ENCODE measurements at places on chromosomes 1 and 21.

DNA sequence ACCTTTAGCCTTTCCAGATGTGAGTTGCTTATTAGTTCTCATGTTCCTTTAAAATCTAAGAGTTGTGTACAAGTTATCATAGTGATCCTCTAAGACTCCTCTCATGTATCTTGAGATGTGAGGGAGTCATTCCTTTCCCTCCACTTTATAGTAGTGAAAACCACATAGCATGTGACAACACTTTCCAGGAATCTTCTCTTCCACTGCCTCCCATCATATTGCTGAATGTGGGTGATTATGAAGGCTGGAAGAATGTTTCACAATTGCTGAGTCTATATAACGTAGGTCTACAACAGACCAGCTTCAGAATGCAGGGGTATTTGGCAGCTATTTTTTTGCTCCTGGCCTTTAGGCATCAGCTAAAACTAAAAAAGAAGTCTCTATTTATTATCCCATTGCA is 44.7 kb upstream of the LRRC7 start:
- no peak for DNase-seq

GRCh38 chr21:26887251-26887650 is 42.0 kb upstream of the ADAMTS1 start:
- no peak for DNase-seq

GRCh38 chr21:44551340-44551961 is at the start of gene KRTAP10-2:
Gene KRTAP10-2, minus strand, starts transcription at chr21:44551505. Its CDS starts 47 bp downstream, at chr21:44551458.
- no peak for DNase-seq

- DNase-seq, result no peak
These were observed 18.1 kb downstream of the RSBN1 start for GRCh38 chr1:113793878-113794834.

- DNase-seq, result peak; percentile 33
These were observed 22.0 kb downstream of the THAP3 start for GRCh38 chr1:6646499-6647148.

GRCh38 chr21:35840197-35840799 is 220.0 kb downstream of the SETD4 start:
- DNase-seq, result peak; percentile 77

- no peak for DNase-seq
These were observed 10.3 kb downstream of the ZBED6 start for GRCh38 chr1:203805689-203806088.

DNA sequence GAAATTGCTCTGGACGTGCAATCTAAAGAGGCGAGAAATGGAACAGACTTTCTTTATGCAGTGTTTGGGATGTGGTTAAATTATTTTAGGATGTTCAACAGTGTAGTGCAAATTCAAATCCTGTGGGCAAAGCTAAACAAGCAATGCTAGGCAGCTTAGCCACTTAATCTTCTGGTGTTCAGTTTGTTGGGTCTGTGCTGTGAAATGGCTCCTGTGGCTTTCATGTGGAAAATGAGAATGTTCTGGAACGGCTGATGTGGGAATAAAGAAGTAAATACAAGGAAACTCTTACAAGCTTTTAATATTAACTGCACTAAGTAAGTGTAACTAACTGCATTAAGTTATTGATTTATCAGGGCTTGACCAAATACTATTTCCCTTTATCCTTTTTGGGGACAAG is 766.6 kb downstream of the ADGRL2 start:
- DNase-seq, result no peak

DNA sequence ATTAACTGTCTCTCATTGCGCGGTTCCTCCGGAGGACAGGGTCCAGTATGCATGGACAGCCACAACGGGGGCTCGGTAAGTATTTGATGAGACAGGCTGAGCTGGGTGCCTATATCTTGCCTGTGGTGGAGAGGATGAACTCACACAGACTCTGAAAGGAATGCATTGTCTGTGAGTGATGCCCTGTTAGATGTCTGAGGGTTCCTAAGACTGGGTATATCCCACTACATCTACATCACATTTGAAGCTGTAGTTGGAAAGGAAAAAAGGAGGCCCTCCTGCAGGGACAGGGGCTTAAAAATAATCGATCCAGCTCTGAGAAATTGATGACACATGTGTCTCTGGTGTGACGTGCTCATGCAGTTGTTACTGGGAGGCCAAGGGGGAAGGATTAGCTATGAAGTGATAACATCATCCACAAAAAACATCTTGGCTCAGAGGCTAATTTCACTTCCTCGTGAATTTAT is 1.9 kb downstream of the ADARB1 start:
- DNase-seq, result peak; percentile 41

DNA sequence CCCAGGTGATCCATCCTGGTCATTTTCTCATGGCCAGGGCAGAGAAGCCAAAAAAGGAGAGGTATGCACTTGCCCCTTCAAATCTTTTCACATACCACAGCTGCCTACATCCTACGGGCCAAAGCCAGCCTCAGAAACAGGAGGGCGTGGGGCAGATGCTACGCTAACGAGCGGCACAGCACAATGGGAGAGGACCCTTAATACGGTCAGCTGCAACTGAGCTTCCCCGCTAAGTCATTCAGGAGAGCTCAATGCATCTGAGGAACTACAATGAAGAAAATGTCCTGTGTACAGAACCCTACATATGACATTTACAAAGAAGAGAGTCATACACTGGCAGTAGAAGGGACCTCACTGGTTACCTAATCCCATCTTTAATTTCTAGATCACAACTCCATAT is 78.2 kb downstream of the PGBD5 start:
- no peak for DNase-seq

DNA sequence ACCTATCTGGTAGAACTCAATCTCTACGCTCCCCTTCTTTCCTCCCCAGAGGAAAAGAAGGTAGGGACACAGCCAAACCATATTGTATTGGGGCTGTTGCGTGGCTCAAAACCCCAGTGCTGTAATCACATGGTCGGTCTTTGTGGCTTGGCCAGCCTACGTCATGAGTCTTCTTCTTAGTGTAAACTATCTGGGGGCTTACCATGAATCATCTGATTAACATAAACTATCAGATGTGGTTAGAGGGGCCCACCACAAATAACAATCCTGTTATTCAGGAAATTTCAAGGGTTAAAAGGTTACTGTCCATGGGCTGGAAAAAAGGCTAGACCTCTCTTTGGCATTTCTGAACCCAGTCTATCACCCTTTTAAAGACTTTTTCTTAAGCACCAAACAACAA is 49.5 kb upstream of the GPR52 start:
- DNase-seq, result peak; percentile 45

- peak; percentile 86 for DNase-seq
These were observed 91.6 kb downstream of the LRRC8C start for GRCh38 chr1:89724369-89725010.

DNA sequence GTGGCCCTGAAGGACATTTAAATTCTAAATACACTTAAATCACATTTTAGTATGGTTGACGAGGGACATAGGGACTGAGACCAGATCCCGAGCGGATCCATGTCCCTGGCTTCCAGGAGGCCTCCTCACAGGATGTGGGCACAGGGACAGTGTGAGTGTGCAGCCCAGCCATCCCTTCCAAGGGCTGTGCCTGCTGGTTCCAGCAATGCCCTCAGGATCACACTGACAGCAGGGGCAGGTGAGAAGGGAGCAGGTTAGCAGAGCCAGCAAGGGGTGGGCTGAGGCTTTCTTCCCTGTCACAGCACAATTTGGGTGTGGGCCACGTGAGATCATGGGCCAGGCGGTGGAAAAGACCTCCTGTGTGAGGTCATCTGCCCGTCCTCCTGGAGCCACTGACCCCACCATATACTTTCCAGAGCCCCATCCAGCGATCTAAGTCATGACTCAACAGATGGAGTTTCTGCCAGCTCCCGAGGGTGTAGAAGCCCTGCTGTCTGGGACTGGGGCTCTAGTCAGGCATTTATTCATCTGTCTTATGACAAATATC is 37.0 kb upstream of the PRSS38 start:
- no peak for DNase-seq

DNA sequence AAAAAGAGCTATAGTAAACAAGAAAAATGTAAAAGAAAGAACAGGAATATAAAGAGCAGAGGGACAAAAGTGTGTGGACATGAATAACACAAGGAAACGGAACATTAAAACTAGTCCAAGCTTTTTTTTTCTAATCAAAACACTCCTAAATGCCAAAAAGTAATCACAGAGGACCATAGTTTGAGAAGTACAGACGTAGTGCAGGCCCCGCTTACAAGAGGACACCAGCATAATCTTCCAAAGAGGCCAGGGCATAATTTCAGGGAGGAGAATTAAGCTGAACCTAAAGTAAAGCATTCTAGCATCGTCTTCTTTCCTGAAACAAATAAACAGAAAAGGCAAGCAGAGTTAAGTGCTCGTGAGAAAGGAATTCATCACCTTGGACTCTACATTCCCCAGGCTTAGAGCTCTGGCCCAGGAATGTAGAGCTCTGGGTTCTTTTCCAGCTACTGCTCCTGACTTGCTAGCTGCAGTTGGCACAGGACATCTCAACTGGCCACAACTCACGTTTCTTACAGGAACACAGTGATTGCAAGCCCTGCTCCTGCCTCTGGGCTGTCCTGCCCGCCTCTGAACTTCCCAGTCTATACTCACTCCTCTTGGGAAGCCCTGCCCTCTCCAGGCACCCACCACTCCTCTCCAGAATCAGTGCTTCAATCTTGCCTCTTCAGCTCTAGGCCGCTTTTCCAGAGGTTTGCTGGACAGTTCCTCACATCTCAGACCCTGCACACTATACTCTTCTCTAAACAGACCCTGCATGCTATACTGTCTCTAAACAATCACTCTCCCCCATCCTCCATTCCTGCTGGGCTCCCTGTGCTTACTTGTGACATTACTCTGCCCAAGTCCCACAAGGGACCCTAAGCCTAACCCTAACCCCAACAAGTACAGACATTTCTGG is 9.8 kb downstream of the RGS8 start:
- DNase-seq, result no peak

DNA sequence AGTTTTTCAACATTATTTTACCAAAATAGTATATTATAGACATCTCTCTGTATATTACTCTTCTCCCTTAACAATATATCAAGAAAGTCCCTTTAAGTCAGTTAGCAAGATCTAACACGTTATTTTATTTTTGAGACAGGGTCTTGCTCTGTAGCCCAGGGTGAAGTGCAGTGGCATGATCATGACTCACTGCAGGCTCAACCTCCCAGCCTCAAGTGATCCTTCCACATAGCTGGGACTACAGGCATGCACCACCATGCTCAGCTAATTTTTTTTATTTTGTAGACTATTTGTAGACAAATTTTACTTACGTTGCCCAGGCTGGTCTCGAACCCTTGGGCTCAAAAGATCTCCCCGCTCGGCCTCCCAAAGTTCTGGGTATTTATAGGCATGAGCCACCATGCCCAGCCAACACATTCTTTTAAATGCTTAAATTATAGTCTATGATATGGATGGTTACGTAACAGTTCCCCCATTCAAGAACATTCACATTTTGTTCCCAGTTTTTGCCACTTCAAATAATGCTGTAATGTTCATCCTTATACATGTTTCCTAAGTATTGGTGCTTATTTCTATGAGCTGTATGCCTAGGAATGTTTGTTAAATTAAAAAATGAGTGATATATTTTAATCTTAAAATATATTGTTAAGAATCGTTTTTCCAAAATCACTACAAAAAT is 70.4 kb downstream of the TUT4 start:
- DNase-seq, result no peak

DNA sequence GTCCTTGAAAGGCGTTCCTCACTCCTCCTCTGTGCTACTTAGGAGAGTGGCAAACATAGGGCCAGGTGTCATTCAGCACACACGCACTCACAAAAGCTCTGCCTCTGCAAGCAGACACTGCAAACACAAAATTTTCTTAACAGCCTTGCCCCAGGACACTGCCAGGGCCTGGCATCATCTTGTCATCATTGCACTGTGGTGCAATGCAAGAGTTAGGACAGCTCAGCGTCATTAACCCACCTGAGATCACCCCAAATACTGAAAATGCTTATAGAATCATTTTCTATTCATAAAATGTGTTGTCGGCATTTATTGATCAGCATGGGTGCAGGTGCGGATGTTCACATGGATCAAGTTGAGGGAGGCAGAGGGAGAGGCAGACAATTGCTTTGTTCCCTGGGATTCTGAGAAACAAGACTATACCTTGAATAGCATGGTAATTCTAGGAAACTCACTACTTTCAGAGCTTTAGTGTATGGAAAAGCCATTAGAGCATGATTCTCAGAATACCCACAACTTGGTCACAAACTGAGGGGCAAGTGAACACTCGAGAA is 3.0 kb downstream of the ADAM30 start:
- peak; percentile 31 for DNase-seq

DNA sequence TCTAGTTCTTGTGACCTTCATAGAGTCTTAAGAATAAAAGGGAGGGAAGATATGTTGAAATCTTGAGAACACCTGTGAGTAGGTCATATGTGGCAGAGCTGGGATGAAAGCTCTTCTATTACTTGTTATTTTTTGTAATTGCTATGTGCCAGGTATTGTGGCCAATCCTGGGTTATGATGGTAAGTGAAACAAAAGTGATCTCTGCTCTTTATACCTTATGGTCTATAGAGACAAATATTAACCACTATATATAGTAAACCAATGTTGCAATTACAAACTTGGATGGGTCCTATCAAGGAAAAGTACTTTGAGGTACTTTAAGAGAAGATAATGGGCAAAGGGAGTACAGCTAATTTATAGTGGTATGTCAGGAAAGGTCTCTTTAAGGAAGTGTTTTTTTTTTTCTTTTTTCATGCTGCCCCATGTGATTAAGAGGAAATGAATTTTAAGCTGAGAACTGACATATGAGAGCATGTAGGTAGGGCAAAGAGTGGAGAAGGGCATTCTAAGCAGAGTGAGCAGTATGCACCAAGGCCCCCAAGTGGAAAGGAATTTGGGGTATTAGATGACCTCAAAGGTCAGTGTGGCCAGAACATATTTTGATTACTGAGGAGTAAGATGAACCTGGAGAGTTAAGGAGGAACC is 43.3 kb downstream of the POU2F1 start:
- no peak for DNase-seq

GRCh38 chr1:29450591-29450990 is 214.3 kb downstream of the PTPRU start:
- no peak for DNase-seq

- DNase-seq, result no peak
These were observed 41.0 kb upstream of the IFFO2 start for GRCh38 chr1:18997508-18997907.

- no peak for DNase-seq
These were observed 1686.2 kb downstream of the PLA2G4A start for GRCh38 chr1:188514917-188515316.

GRCh38 chr1:207398986-207399385 is 55.1 kb upstream of the CR2 start:
- no peak for DNase-seq

DNA sequence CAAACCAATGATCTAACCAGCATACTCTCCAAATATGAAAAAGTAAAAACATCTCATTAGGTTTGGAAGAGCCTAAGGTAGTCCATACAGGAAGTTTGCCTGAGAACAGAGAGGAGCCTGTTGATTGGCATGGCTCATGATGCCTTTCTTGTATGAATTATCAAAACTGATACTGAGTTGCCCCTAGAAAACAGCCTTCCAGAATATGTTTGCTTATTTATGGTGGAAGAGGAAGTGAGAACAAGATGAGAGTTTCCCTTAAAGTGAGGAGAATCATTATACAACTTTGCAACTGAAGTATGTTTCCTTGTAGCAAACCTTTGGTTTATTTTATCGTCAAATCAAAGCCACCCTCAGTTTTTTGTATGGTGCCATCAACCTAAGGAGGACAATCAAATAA is 23.8 kb upstream of the KIAA1614 start:
- no peak for DNase-seq

- DNase-seq, result no peak
These were observed 48.9 kb downstream of the TMEM53 start for GRCh38 chr1:44625348-44625747.

Measured in activated CD8-positive, alpha-beta T cell treated with anti-CD3 and anti-CD28 coated beads for 36 hours (primary cell).